ENCODE measurements at places on chromosomes 11 and 22.

- DNase-seq: peak; percentile 18
Measured at GRCh38 chr11:11842421-11843008, 743 bp downstream of the USP47 start.

DNA sequence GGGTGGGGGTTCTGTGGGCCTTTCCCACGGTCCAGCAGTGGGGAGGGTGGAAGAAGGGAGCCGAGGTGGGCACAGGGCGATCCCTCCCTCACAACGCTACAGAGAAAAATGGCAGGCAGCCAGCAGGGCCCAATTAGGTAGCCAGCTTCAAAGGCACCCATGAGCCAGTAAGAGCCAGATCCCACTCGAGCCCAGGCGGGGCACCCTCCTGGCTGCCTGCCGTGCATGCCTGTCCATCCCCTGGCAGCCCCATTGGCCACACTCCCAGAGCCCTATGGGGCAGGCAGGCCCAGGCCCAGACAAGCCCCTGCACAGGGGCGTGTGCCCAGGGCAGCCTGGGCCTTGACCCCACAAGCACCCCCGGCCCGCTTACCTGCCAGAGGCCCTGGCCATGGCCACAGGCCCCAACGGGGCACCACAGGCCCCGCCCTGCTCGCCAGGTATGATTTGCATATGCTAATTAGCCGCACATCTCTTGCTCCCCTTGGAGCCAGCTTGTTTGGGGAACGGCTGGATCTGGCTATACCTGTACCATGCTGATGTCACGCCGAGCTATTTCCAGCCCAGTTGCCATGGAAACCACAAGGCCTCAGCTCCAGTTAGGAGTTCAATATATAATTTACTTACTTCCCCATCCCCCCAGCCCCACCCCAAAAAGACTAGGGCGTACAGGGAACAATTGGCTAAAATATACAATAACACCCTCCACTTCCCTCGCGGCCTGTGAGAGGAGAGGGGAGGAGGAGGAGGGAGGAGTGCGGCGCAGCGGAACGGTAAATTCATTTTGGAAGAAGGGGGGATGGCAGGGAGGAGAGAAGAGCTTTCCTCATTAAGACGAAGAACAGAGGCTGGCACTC, 47.5 kb upstream of the TCF20 start:
- peak; percentile 70 for DNase-seq

DNA sequence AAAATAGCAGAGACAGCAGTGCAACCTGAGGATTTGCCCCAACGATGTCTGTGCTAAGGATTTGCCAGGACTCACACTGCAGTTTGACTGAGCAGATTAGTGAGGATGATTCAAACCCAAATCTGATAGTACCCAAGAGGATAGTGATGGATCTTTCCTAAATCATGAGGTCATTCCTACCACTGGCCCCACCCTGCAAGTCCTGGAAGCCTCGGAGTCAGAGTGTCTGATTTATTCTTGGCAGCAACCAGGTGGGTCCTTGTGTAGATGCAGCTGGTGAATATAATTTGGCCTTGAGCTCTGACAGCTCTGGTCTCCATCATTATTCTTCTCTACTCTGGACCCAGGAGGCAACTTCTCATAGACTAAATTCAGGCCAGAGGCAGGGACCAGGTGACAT, 179.3 kb upstream of the RAG2 start:
- no peak for DNase-seq

DNA sequence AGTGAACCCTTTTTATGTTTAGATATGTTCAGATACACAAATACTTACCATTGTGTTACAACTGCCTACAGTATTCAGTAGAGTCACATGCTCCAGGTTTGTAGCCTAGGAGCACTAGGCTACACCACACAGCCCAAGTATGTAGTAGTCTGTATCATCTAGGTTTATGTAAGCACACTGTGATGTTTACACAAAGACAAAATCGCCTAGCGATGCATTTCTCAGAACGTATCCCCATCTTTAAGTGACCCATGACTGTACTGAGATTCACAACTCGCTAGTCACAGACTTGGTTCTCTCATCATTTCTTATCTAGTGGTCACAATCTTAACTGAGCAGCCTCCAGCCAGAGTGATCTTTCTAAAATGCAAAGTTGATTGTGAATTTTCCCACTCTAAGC, 119.2 kb downstream of the RASSF10 start:
- DNase-seq: no peak

- no peak for DNase-seq
Measured at GRCh38 chr11:128483211-128483788, 104.1 kb downstream of the ETS1 start.

DNA sequence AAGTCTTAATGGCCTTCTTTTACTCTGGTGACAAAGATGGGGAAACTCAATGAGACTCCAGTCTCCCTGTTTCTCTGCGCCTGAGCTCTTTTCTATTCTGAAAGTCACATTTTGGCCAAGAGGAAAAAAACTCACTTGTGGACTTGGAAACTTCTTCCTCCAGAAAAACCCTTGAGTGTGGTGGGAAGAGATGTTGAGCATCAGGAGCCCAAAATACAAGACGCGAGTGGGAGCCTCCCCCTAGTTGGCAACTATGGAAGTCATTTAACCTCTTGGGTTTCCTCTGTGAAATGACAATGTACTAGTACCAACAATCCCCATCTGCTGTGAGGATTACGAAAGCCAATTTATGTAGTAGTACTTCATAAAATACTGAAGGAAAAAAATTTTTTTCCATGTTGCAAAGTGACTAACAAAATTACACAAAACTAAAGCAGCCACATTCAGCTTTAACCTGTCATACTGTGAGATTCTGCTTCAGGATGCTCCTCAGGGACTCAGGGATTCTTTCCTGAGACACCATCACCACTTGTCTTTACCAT, 524 bp upstream of the SLC25A17 start:
- DNase-seq: no peak

- no peak for DNase-seq
Measured at GRCh38 chr22:35463231-35463933, 63.4 kb downstream of the MCM5 start.

DNA sequence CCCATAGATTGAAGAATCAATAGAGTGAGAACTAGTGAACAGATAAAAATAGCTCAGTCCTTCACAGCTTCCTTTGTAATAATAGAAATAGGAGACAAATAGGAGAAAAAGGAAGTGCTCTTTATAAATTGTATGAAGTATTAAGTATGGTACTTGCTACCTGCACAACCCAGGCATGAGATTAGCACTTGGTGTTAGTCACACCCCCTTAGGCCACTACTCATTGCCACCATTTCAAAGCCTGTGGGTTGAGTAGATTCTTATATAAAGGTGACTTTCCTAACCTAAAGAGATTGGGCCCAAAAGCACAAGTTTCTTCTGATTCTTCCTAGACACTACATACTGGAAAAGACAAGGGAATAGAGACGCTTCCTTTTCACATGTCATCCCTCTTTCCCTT, 37.7 kb upstream of the ADORA2A start:
- no peak for DNase-seq

DNA sequence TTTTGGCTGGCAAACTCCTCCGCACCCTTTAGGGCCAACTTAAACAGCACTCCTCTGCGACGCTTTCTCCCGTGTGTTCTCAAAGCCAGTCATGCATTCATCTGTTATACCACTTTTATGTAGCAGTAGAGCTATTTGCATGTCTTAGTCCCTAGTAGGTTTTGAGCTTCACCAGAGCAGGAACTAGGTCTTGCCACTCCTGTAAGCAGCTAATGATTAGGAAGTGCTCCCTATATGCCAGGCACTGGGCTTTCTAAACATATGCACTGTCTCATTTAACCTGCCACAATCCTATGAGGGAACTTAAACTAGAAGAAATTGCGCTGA, 180.8 kb downstream of the DBX1 start:
- DNase-seq: no peak

DNA sequence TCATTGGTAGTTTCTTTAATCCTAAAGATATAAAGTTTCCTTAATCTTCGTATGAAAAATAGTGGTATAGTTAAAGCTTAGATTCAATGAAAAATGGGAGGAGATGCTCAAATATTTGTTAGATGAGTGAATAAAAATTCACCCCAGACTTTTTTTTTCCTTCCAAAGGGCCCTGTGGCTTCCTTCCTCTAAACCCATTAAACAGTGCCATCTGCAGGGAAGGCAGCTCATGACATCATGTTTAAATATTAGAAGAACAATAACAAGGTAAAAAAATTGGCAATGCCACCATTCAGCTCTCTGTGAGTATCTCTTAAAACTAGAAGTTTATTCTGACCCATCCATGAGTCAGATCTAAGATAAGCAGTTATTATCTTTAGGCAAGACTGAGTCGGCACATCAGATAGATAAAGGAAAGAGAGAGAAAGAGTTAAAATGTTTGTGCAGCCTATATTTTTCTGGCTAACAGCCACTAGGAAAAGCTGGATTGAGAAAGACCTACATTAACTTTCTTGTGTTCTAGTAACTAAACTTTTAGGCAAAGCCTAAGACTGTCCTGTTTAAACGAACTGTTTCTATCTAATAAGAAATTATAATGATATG, 19.1 kb upstream of the OOSP1 start:
- no peak for DNase-seq

DNA sequence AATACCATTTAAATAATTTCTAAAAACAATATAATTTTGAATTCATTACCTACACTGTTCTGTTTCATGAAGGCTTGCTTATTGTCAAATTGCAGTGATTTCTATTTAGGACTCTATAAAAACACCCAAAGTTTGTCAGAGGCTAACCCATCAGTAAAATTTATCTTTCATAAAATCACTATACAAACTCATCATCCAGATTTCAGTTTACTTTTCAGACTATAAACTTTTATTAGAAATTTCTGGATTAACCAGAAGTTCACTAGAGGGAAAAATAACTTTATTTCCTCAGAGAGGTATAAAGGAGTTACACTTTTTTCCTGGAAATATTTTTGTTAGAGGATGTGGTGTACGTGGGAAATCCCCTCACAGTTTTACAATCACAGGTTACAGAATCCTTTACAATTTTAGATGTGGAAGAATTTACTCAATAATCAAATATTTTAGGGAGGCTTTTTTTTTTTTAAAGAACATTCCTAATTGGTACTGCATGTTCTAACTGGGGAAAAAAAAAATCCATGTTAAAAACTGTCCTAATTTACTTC, 176.7 kb downstream of the SWAP70 start:
- no peak for DNase-seq

DNA sequence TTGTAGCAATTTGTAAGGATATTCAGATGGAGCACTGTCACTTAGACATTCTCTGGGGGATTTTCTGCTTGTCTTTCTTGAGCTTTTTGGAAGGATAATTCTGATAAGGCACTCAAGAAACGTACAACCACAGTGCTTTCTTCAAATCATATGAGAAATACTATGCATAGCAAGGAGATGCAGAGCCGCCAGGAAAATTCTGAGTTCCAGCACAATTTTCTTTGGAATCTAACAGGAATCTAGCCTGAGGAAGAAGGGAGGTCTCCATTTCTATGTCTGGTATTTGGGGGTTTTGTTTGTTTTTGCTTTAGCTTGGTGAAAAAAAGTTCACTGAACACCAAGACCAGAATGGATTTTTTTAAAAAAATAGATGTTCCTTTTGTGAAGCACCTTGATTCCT, 9.9 kb downstream of the PRSS23 start:
- no peak for DNase-seq

DNA sequence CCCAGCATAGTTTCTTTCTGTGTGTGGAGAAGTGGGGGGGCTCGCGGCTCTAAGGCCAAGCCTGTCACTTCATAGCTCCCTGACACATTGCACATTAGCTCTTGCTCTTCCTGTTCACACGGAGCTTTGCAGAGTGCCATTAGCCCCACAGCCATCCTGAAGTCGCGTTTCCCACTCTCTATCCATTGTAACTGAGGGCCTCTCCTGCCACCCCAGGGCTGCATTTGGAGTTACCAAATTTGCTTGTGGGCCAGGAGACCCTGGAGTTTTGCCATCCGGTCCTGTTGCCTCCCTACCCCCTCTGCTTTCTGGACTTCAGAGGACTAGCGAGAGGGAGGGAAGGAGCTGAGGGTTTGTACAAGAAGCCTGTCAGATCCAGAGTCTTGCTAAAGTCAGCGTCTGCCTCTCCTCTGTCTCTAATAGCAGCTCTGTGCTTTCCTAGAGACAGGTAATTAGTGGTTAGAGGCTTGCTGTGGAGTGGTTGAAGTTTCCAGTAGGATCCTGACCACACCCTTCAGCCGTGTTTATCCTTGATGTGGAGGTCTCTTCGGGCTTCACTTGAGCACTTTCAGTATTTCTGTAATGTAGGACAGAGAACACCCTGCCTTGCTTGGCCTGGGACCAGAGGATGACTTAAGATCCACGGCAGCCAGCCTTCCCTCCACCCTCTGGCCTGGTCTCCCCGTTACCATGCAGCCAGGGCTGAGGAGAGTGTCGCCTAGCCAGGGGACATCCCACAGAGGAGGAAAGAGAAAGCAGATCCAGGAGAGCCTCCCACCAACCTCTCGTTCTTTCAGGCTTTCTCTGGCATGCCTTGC, 14.1 kb downstream of the DCPS start:
- DNase-seq: no peak

DNA sequence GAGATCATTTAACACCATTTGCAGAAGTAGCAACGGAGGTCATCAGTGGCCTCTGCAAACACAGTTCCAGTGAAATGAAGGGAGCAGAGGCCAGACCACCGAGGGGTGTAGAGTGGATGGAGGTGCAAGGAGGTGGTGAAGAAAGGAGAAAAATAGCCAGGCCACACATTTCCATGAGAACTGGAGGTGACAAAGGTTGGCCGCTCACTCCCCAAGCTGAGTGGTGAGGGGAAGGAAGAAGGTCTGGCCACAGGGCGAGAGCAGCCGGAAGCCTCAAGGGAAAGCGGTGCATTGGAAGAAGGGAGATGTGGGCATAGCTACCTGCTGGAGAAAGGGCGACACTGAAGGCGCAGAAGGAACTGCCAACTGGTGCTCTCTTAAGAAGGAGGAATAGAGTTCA, 20.1 kb upstream of the TMPRSS4 start:
- DNase-seq: no peak

GRCh38 chr11:86337227-86337626, 35.2 kb downstream of the HIKESHI start:
- DNase-seq: no peak

DNA sequence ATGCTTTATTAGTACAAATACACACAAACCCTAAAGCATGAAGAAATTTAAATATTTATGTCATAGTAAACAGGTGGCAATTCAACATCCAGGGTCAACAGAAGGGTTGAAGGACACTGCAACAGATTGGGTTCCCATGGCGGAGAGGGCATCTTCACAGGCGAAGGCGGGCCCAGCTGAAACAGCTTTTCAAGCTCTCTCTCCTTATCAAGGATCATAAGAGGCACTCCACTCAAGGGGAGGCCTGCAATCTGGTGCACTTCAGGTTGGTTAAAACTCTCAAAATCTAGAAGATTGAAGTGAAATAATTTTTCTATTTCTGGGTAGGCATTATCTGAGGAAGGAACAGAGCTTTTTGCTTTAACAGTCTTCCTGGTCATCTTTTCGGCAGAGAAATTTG, 16.8 kb upstream of the SLC22A8 start:
- no peak for DNase-seq

- no peak for DNase-seq
Measured at GRCh38 chr22:46481386-46481785, 56.0 kb downstream of the CELSR1 start.

DNA sequence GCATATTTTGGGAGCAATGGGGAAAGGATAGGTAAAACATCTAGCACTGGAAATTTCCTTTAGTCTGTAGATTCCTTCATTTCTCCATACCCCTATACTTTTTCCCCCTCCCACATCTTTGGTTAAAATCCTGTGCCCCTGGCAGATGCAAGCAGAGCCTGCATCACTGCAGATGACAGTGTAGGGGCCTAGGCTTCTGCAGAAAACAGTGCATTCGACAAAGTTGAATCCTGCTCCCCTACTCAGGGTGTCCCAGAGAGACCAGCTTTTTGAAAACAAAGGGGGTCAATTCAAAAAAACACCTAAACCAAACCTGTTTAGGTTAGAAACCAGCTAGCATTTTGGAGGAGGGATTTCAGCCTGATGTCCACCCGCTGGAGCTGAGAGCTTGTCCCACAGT, 43.8 kb upstream of the BLID start:
- DNase-seq: no peak
